ENCODE measurements at places on chromosomes 1 and 21. TPM values are rescaled to one million over a fixed set of nuclear protein-coding genes. Genes with fewer than 3 reads are reported as not detected.
A peak's percentile ranks its signal among the peaks of the same experiment; 100 is the strongest.

CA14 gene
- total RNA-seq, result not detected

OR2M3 gene
- not detected for total RNA-seq

CD1B gene
- not detected for total RNA-seq

OPTC gene
- not detected for total RNA-seq

KAZN gene
- total RNA-seq, result 0.63 TPM

SPOCD1 gene
- total RNA-seq, result 0.36 TPM

DNA sequence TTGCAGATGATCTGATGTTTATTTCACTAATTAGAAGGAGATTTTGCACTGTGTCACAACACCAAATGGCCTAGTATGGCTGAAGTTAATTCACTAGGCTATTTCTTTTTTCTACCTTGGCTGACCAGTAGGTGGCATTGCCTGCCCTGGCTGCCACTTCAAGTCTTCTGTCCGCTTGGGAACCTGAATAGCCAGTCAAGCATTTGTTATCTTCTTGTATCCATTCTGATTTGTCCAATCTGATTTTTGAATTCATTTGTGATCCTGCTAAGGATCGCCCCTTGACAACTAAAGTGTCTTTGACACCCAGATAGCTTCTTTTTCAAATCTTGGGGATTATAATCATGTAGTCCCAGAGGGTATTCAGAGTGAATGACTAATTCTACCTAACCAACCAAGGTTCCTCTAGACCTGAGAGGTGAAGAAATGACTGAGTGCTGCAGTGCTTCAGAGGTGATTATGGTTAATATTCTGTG lies 99.4 kb downstream of the GIPC2 start:
- DNase-seq, result peak; percentile 12

DNA sequence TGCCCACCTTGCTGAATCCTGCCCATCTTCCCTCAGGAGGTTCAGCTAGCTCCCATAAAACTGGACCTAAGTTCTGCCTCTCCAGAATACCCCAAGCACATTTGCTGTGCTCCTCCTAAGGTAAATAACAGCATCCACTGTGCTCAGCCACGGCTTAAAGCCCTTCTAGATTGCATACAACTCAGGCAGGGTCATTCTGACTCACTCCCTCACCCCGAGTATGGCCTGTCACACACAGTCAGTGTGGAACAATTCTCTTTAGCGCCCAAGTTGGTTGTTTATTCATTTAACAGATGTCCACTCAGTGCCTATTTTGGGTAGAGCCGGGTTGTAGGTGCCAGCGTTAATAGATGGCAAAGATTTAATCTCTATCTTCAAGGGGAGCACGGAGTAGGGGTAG lies 147.5 kb upstream of the EDN2 start:
- DNase-seq, result no peak

DNA sequence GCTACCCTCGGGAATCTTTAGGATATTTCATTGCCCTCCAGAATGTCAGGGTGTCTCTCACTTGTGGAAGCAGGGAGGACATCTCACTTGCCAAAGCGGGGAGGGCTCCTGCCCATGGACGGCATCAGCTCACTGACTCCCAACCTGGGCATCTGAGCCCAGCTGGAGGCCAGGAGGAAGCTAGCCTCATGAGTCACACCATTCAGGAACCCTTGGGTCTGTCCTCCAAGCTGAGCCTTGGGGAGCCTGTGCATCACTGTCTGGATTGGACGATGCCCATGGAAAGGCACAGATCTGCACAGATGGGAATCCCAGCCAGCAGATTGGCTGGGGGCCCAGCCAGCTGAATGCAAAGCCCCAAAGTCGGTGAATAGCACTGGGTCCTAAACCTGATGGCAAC lies 25.2 kb downstream of the WNT3A start:
- DNase-seq, result no peak

DNA sequence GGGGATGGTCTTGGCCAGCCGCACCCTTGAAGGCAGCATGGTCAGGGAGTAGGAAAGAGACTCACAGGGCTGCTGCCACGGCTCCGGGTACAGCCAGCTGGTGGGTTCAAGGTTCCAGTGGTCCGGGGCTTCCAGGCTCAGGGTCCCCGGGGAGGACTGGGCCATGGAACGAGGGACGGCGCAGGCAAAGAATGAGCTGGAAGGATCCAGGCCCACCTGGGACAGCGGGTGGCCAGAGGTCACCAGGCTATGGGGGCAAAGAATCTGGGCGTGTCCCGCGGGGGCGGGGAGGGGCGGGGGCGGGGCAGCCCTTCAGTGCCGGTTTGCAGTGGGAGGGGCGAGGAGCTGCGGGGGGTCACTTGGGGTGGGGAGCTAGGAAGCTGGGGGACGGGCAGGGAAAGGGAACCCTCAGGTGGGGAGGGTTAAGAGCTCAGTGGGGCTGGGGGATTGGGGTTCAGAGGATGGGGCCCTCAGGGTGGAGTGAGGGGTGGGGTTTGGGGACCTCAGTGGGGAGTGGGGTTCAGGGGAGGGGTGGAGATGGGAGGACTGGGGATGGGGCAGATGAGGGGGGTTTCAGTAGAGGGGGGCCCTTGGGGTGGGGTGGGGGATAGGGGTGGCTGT lies at the start of gene DNMT3L:
Gene DNMT3L (minus strand): TSS at position 223 of the 621 bp plus-strand sequence. CDS start 638 bp downstream, outside the sequence.
- no peak for DNase-seq

DNA sequence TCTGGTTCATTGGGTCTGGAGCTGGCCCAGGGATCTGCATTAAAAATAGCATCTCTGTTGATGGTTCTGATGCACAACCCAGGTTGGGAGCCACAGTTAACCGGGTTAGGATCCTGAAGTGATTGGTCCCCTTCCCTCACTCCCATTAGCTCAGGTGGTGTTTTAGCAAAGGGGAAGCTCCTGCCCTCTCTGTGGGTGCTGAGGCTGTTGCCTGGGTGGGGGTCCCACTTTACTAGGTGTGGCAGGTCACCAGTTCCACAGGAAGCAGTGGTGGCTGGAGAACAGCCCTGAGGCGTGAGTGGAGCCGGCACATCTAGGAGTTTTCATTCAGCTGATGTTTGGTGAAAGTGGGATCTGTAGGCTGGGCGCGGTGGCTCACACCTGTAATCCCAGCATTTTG lies 86.5 kb downstream of the MAN1C1 start:
- no peak for DNase-seq

GRCh38 chr1:210364479-210364878 lies 35.8 kb downstream of the HHAT start:
- no peak for DNase-seq

GRCh38 chr1:16172964-16173446 lies 17.1 kb upstream of the EPHA2 start:
- no peak for DNase-seq

- DNase-seq, result no peak
These were observed 42.0 kb downstream of the FCRL3 start for GRCh38 chr1:157658571-157658970.

DNA sequence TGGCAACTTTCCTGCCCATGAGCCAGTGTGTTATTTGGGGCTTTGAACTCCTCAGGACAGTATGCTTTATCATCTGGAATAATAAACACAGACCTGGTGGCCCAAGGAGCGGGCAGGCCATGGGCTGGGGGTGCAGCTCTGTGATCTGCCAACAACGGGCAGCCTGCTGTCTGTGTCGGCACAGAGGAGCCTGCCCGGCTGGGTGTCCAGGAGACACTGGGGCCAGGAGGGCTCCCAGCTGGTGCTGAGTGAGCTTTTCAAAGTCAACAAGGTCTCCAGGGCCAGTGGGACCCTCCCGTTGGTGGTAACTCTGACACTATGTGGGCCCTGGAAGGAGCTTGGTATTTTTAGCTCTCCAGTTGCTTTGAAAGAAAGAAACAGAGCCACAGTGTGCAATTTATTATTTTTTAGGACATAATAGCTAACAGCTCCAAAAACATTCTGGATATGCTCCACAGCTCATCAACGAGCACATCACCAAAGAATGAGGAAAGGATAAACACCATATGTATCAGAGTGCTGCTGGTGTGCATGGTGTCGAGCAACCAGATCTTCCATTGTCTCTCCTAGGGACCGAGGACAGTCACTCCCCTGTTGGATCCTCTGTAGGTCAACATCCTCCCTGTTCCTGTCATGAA lies 488.7 kb upstream of the USP24 start:
- no peak for DNase-seq
